ENCODE measurements at places on chromosomes 11 and 22. TPM values are rescaled to one million over a fixed set of nuclear protein-coding genes. Genes with fewer than 3 reads are reported as not detected.

GRCh38 chr11:22426915-22427314, 88.7 kb downstream of the SLC17A6 start:
- DNase-seq, result no peak

- DNase-seq, result no peak
Measured at GRCh38 chr11:30573951-30574350, 12.2 kb downstream of the MPPED2 start.

- no peak for DNase-seq
Measured at GRCh38 chr11:90407350-90407749, 184.5 kb upstream of the CHORDC1 start.

DNA sequence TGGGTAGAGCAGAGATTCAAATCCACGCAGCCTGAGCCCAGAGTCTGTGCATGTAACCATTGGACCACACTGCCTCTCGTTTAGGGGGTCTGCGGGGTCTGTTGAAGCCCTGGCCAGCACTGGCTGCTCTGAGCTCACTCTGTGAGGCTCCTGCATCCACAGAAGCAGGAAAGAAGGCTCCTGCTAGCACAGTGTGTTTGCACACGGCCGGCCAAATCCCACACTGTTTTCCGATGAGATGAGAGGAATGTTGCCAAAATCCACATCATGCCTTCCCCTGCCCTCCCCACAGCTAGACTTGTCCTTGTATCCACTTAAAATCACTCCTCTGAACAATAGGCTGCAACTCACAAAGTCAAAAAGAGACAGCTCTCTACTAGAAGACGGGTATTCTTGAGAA, 10.6 kb upstream of the SLC22A12 start:
- no peak for DNase-seq

GRCh38 chr11:73195191-73196007, 22.7 kb upstream of the P2RY2 start:
- no peak for DNase-seq

Gene GP1BB
- total RNA-seq, result 4.8 TPM

Measured in neural crest cell (in vitro differentiated cells).